Head of caudate nucleus (tissue), 42 donors: ENCODE measurements at places on chromosomes 12 and 14.

- no peak for DNase-seq
Observed at GRCh38 chr12:75711271-75711670, 199.9 kb upstream of the KRR1 start.

- no peak for DNase-seq
Observed at GRCh38 chr14:81305743-81306142, 85.0 kb upstream of the GTF2A1 start.

DNA sequence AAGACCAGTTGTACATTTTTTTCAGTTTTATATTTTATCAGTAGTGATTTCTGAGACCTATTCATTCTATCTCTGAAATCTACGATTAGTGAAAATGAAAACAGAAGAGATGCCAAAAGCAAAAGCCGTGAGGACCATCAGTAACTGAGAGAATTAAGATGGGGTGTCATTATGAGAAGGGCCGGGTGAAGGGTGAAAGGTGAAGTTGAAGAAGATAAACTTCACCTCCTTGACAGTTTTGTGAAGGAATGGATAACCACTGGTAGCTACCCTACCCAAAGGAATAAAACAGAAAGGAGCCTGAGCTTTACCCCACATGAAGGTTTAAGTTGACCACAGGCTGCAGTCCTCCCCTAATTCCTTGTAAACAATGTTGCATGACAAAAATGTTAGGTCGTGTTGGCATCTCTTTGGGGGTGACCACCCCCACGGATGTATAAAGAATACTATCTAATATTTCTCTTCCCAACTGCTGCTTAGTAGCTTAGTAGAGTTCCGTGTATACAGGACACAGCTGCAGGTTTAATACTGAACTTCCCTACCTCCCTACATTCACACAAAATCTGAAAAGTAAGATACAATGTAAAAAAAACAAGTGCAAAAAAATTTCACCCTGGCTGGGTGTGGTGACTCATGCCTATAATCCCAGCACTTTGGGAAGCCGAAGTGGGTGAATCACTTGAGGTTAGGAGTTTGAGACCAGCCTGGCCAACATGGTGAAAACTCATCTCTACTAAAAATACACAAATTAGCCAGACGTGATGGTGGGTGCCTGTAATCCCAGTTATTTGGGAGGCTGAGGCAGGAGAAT lies 23.9 kb downstream of the GPR19 start:
- DNase-seq, result no peak

DNA sequence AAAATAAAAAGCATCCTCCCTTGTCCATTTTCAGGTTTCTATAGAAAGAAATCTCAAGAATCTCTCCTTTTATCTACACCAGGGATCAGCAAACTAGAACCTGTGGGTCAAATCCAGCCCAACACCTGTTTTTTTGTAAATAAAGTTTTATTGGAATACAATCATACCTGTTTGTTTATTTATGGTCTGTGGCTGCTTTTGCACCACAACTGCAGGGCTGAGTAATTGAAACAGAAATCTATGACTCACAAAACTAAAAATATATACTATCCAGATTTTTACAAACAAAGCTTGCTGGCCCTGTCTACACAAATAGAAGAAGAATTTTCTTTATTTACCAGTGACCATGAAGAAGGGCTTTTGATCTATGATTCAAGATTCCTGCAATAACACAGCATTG lies 95.1 kb upstream of the COCH start:
- no peak for DNase-seq

- DNase-seq, result no peak
Observed at GRCh38 chr14:69354383-69355153, 43.5 kb downstream of the ERH start.

DNA sequence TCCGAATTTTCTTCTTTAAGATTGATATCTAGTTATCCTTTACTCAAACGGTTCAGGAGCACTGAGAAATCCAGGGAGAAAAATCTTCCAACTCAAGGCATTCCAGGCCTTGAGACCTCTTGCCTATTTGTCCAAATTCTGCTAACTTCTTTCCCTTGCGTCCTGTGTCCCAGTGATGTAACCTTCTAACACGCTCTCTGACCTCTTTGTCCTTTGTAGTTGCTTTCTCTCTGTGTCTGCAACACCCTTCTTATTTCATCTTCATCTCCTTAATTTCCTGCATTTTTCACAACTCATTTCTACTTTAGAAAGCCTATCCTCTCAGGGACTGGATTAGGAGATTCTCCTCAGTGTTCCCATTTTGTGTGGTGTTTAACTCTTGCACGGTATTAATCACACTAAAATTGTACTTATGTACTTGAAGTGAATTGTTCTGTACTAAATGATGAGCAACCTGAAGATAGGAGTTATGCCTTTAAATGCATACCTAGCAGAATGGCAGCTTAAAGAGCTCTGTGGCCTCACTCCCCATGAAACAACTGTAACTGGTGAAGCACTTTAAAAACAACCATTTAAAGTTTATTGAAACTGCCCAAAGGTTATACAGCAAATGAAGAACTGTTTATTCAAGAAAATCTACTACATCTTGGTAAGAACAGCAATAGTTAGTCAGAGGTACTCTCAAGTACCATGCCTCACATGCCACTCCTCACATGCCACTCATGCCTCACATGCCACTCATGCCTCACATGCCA lies 7.4 kb upstream of the SNAPC1 start:
- DNase-seq, result no peak

GRCh38 chr14:23089498-23090253 lies 5.3 kb downstream of the ACIN1 start:
- no peak for DNase-seq

DNA sequence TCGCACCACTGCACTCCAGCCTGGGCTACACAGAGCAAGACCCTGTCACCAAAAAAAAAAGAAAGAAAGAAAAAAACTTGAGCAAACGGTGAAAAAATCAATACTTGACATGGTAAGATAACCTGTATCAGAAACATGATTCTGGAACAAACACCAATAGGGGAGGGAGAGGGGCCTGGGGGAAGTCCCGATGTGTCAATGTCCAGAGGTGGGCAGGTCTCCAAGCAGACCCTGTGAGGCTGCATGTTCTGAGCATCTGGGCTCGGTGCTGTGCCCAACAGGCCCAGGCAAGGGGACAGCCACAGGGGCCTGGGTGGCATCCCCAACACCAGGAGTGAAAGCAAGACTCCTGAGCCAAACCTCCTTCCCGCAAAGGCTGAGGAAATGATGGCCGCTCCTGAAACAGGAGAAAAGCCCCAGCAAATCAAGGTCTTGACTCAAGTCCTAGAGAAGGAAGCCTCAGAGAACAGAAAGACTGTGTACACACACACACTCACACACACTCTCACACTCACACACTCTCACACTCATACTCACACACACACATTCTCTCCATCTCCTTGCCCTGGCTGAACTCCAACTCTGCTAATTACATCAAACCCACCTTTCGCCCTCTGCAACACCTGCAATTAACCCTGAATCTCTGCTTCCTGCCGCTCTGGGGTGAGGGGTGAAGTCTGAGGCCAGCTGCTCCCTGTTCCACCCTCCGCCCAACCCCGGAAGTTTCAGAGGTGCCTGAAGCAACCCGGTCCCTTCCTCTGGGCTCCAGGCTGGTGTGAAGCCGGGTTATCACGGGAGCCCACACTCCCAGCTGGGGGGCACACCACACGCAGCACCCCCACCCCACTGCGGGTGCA lies 20.4 kb downstream of the CCDC88C start:
- DNase-seq, result no peak

DNA sequence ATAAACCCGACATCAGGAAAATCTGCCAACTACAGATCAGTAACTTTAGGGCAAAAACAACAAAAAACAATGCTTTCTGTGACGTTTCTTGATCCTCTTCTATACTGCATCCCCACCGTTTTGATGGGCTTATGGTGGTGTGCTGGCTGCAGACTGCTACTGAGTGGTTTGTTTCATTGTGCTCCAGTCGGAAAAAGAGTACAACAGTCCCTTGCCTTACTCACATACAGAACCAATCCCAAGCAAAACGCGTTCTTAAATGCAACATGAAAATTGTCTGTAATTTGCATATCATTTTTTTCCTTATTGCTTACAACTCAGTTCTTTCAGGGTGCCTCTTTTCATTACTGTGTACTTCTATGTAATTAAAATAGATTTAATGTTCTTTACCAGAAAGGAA lies 2.3 kb downstream of the ETV6 start:
- DNase-seq, result no peak

- DNase-seq, result no peak
Observed at GRCh38 chr12:23424685-23425084, 524.8 kb downstream of the SOX5 start.

DNA sequence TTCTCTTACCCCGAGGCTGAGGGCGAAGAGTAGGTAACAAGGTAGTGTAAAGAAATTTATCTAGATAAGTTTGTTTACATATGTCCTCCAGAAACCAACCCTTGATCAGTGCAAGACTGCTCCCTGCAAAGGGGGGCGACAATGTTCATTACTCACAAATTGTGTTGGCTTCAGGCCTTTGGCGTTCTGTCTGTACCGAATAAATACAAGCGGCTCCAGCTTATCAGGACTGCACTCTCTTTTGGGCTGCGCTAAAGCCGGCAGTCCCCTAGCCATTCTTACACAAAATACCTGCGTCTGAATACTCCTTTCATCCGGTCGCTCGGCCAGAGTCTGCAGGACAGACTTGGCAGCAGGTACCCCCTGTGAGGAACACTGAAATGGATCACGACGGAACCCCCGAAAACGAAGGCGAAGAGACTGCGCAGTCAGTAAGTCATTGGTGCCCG lies 116.4 kb downstream of the PPHLN1 start:
- no peak for DNase-seq

DNA sequence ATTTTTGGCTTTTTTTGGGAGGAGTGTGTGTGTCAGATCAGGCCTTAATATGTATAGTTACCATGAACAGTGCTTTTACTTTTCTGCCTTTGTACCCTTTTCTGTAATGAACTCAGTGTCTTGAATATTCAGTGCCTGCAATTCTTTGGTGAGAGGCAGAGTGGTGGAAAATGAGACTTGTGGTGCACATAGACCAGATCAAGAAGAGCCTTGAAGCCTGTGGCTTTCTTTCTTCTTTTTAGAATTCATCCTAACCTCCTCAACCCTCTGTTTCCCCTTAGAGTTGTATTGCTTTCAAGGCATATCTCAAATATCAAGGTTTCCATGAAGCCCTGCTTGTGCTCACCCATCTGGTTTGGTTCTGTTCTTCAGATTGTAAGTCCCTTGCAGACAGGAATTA lies 2.6 kb downstream of the YLPM1 start:
- no peak for DNase-seq

DNA sequence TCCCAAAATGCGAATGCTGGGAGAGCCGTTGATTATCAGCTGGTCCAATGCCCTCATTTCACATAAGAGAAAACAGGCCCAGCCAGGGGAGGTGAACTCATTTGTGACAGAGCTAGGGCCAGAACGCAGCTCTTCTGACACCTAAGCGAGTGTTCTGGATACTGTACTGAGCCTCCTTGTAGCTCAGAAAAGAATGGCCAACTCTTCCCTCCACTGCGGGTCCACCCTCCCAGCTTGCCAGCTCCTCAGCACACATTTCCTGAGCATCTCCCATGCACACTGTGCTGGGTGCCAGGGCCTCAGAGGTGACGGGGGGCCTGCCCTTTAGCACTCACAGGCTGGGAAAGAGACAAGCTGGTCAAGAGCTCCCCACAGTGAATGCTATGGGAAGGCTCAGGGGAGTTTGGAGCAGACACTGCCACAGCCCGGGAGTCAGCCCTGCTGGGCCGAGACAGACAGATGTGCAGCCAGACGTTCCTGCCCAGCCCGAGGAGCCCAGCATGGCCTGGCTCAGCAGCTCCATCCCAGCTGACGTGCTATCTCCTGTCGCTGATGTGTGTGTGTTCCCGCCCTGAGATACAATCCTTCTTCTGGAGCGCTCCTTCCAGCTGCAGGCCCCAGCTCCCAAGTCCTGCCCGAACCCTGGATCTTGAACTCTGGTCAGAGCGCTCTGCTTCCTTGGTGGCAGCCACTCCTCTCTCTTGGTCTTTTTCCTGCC lies 3.5 kb downstream of the CMTM5 start:
- DNase-seq, result no peak

DNA sequence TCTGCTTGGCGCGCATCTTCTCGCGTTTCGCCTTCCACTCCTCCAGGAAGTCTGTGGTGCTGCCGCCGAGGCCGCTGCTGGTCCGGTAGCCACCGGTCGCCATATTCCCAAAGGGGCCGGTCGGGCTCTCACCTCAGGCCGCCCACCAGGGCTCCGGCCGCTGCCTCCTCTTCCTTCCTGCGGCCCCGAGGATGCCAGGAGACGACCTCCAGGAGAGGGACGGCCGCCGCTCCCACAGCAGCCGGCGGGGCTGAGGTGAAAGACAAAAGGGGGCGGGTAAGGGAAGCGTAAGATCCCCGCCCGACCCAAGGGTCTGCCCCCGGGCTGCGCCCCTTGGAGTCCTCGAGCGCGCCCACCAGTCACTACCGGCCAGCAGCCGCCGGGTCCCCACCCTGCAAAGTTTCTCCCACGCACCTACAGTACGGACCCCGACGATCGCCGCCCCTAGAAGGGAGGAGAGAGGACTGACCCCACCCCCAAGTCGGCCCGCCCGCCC lies 574 bp downstream of the PAWR start:
- no peak for DNase-seq

DNA sequence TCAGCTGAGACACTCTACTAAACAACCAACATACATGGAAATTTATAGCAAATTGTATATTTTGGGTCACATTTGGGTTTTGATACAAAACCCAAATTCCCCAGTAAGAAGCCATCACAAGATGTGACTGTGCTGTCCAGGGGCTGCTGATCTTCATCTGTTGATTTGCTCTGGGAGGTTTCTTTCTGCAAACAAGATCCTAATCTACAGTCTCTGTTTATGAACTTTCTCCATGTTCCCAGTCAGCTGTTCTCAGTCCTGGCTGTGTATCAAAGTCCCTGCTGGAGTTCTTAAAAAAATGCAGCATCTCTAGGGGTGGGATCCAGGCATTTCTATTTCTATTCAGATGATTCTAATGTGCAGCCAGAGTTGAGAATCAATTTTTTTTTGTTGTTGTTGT lies 85.1 kb downstream of the ATP23 start:
- no peak for DNase-seq

DNA sequence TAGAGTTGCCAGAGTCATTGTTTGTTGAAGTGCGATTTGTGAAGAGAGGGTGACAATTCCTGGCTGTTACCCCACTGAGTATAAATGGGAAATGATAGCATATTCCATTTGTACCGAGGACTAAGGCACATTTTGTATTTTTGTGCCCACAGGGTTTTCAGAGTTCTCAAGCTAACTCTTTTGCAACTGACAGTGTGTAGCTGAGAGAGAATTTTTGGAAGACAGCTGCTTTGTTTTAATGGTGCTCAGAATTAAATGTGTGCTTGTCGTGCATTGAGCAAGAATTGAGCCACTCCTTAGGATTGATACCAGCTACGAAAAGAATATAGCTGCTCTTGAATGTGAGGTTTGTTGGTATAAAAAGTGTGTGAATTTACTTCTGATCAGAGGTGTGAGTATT lies 21.7 kb downstream of the ANKRD13A start:
- no peak for DNase-seq

GRCh38 chr12:107080299-107080698 lies 13.1 kb downstream of the CRY1 start:
- DNase-seq, result no peak

- no peak for DNase-seq
Observed at GRCh38 chr12:24880732-24881131, 68.2 kb downstream of the BCAT1 start.
